ENCODE measurements at places on chromosomes 5 and 9. TPM values are rescaled to one million over a fixed set of nuclear protein-coding genes. Genes with fewer than 3 reads are reported as not detected.

DNA sequence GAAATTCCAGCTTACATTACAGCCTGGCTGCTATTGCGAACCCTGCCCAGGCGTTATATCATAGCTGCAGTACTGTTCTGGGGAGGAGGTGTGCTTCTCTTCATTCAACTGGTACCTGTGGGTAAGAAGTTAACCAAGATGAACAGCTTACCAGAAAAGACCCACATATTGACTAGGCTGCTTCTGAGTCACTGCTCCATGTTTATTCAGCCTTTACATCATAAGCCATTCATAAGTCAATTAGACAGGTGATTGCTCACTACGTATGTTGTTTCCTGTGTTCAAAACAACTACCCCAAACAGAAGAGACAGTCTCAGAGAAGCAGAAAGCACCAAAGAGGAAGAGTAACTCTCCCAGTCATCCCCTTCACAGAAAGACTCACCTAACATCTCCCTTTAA is 34.7 kb upstream of the SLC22A5 start:
- peaks cover 9% of the 10 kb centered on the region for H3K4me1 ChIP-seq
- H3K27ac ChIP-seq: no peak overlapping the region
- no peaks in the 10 kb centered on the region for H3K36me3 ChIP-seq
- no peak overlapping the region for H3K4me3 ChIP-seq
- H3K27me3 ChIP-seq: no peaks in the 10 kb centered on the region

DNA sequence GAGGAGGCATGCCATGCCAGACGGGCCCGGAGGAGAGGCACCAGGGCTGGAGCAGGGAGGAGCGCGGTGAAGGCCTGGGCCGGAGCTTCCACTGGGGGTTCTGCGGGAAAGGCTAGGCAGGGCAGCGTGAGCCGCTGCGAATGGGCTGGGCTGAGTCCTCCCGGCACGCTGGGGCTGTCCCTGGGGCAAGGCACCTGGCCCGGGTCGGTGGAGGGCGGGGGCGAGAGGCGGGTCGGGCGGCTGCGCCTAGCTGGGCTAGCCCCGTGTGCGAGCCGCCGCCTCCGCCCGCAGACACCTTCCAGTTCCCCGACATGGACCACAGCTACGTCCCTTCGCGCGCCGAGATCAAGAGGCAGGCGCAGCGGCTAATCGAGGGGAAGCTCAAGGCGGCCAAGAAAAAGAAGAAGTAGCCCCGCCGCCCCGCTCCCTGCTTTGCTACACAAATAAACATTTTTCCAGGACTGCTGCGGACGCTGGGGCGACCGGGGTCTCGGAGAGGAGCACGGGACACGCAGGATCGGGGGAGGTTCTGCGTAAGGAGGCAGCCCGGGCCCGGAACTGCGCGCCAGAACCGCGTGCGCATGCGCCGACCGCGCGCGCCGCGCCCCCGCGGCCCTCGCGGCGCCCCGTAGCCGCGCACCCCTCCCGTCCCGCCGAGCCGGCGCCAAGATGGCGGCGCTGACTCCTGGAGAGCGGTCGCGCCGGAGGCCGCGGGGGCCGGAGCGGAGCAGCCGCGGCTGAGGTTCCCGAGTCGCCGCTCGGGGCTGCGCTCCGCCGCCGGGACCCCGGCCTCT is at the start of gene RABL6:
TSS of gene RABL6 (plus strand) at position 668 of the 794 bp plus-strand sequence. CDS start 249 bp downstream, outside the sequence.
- H3K27me3 ChIP-seq: no peaks in the 10 kb centered on the region
- H3K4me3 ChIP-seq: peak within 1 kb of the TSS; percentile 96
- no peak for DNase-seq

Gene POLR3G
- 4.4 TPM for total RNA-seq

Gene WDR38
- total RNA-seq: not detected

DNA sequence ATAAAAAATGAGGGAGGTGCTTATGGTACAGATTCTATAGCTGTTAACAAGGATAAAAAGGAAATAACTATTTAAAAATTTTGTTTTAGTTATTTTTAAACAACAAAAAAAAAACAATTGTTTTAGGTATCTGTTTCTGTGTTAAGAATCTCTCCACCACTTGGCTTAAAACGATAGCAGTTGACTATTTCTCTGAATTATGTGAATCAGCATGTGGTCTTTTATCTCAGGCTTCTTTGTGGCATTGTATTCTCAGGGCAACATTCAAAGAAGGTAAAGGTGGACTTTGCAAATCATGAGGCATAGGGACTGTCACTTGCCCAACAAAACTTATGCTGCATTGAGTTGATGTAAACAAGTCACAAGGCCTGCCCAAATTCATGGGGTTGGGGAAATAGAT is 55.2 kb downstream of the ERBIN start:
- H3K36me3 ChIP-seq: peaks cover 8% of the 10 kb centered on the region
- no peak overlapping the region for H3K4me3 ChIP-seq
- peaks cover 14% of the 10 kb centered on the region for H3K4me1 ChIP-seq

Measured in PC-9 (cell line).